ENCODE measurements at places on chromosomes 3 and 15.

DNA sequence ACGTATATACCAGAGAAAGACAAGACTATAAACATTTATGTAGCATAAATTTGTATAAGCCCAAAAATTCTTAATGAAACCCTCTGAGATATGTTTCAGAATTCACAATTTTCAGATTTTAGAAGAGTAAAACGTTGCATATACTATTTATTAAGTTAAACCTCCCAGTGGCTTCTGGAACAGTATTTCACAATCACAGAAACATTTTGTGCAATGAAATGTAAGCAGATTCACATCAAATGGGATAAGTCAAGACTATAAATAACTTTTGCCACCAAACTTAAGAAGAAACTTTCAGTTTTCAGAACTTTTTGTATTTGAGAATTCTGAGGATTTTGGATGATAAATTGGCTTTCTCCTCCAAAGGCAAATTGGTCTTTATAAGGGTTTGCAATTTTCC, 9.2 kb downstream of the SLTM start:
- DNase-seq = no peak

GRCh38 chr3:122691195-122691594, 10.6 kb downstream of the PARP14 start:
- DNase-seq = no peak

GRCh38 chr3:167729591-167729990, 5.1 kb downstream of the PDCD10 start:
- no peak for DNase-seq

GRCh38 chr3:43870844-43871626, 180.3 kb downstream of the ABHD5 start:
- DNase-seq = no peak

- no peak for DNase-seq
Measured at GRCh38 chr15:93185796-93186195, 96.8 kb upstream of the RGMA start.

DNA sequence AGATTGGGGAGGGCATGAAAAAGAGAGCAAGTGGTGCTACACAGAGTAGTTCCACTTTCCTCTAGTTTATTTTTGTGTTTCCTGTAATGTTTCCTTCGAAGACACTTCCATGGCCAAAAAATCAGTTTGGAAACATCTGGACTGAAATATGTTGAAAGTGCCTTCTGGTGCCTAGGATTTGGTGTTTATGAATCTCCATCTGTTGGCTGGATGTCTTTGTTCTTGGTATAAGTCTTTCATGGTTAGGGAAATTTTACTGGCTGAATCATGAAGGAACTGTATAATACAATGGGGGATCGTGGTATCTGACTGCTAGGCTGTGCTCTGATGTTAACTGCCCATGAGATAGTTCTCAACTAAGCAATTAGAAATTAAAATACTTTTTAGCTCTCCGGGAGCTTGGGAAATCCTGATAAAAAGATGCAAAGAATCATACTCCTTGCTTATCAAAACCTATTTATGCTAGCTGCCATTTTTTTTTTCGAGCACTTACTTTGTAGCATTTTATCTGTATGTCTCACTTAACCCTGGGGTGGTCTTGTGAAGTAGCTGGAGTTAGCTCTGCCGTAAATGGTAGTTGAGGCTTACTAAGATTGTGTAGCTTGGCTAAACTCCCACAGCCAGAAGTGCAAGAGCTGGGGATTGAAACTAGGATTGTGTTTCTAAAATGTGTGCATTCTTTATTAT, 21.9 kb downstream of the AKAP13 start:
- no peak for DNase-seq

GRCh38 chr3:14156201-14156600, 22.2 kb downstream of the XPC start:
- DNase-seq = no peak

DNA sequence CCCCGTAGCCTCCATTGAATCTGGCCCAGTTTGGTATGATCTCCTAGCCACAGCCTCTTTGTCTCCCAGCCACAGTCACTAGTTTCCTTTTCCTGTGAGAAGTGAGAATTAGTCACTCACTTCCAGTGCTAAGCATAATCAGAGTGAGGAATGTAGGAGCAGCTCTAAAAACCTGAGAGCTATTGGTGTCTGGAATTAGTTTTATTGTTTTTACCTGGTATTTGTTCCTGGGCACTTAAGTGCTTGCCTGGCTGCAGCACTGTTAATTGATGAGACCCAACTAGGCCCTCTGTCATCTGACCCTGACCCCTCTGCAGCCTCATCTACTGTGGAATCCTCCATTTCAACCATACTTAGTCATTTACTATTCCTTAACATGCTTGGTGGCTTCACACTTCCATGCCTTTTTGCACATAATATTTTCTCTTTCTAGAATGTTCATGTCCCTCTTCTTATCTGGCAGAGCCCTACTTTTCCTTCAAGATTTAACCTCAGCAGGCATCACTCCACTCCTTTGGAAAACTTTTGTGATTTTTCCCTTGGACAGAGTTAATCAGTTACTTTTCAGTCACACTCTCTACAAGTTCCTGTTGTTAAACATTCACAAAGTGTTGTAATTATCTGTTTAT, 48.8 kb downstream of the PDE8A start:
- DNase-seq = no peak

DNA sequence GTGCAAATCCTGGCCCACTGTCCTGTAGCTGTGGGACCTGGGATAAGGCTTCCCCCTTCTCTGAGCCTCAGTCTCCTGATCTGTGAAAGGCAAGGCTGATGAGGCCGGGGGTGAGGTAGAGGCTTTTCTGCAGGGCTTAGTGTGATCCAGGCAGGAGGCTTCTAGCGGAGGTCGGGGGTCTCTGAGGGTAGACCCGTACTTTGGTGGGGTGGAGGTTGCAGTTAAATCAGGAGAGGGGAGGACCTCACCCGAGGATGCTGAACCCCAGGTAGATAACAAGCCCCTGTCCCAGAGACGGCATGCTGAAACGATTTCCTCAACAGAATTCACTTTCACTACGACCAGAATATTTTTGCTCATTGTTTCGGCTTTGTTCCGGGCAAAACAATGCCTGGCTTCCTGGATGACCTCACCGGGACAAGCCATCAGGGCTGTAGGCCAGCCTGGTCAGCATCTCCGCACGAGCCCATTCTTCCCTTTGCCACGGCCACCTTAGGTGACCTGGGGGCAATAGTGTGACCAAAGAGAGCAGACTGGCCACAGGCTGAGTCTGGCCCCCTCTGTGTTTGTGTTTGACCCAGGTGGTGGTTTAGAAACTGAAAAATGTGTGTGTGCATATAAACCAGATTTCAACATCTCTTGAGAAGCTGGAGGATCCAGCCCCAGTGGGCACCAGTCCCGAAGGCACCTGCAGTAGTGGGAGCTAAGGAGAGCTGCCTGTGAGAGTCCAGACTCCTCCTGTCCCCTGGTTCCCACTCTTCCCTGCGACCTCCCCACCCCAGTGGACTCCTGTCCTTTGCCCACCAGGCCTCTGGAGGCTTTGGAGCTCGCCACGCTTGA, 33.0 kb downstream of the SLC6A6 start:
- no peak for DNase-seq

GRCh38 chr3:3799173-3800079, at the start of gene LRRN1:
LRRN1 (plus strand) TSS chr3:3799431; CDS start chr3:3844642, 45,211 bp downstream.
- DNase-seq = no peak

DNA sequence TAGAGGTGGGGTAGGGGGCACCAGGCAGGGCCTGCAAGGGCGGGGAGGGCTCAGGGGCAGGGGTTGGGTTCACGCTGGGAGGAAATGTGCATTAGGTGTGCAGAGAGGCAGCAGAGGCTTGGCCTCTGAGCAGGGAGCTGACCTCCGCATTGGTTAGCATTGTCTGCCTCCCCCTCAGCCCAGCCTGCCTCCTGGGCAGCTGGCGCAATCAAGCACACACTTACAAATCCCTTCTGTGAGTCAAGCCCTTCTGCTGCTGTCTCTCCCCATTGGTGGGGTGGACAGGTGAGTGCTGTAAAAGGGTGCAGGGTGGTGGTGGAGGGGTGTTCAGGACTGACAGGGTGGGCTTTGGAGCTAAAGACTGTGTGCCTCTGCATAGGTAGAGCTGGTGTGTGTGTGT, 9.3 kb downstream of the LOXL1 start:
- DNase-seq = no peak

DNA sequence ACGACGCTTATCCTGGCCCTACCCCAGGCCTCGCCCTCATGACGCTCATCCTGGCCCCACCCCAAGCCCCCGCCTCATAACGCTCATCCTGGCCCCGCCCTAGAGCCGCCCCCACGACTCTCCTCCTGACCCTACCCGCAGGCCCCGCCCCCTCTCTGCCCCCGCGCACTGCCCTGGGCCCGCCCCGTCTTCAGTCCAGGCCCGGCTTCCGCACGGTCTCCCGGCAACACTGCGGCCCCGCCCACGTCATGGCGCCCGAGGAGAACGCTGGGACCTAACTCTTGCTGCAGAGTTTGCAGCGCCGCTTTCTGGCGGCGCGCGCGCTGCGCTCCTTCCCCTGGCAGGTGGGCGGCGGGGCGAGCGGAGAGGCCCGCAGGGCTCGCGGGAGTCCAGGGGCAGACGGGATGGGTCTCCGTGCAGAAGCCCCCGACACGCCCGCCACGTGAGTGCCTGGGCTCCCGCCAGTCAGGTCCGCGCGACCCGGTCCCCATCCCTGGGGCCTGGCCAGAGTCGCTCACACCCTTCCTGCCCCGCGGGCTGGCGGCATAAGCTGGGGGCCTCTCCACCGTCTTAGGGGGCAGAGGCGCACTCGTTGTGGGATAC, 52.5 kb upstream of the ROPN1B start:
- DNase-seq = no peak
